ENCODE measurements at places on chromosomes 4 and X. TPM values are rescaled to one million over a fixed set of nuclear protein-coding genes. Genes with fewer than 3 reads are reported as not detected.

The GAGE12H gene
- not detected for total RNA-seq

The ATP2B3 gene
- total RNA-seq = not detected

The NWD2 gene
- total RNA-seq = not detected

The NUDT11 gene
- total RNA-seq = 14.1 TPM

The HADH gene
- 16.1 TPM for total RNA-seq

The NDP gene
- 1.1 TPM for total RNA-seq

The IQCM gene
- total RNA-seq = not detected

The TSC22D3 gene
- total RNA-seq = 189 TPM

The GPRASP1 gene
- total RNA-seq = 1.5 TPM

The MAGEA12 gene
- total RNA-seq = not detected

The SH3D19 gene
- 38.5 TPM for total RNA-seq

The TCEAL8 gene
- total RNA-seq = 146 TPM

The EDA gene
- 0.06 TPM for total RNA-seq

The ETNPPL gene
- not detected for total RNA-seq

The GAGE12J gene
- not detected for total RNA-seq

The TGIF2LX gene
- total RNA-seq = not detected

The F9 gene
- total RNA-seq = not detected

The F8A3 gene
- total RNA-seq = 11.5 TPM

The TLL1 gene
- total RNA-seq = not detected

The PTCHD1 gene
- not detected for total RNA-seq

The CSN1S1 gene
- total RNA-seq = not detected

The SH3TC1 gene
- 5.0 TPM for total RNA-seq

The GPRIN3 gene
- total RNA-seq = 0.06 TPM

The MAGEE2 gene
- total RNA-seq = not detected

The CTAG2 gene
- not detected for total RNA-seq

The DCK gene
- total RNA-seq = 53.4 TPM

The ATXN3L gene
- not detected for total RNA-seq

The MTTP gene
- total RNA-seq = 0.06 TPM

The RNF113A gene
- total RNA-seq = 15.9 TPM

The MSANTD1 gene
- total RNA-seq = 0.06 TPM

The STARD8 gene
- 10.6 TPM for total RNA-seq

The SYNPO2 gene
- total RNA-seq = 69.7 TPM

The FAM50A gene
- 95.9 TPM for total RNA-seq

The SHROOM4 gene
- total RNA-seq = not detected

The NMU gene
- not detected for total RNA-seq

The IL13RA2 gene
- not detected for total RNA-seq

The LNX1 gene
- total RNA-seq = 15.0 TPM

The GSPT2 gene
- total RNA-seq = 9.5 TPM

The IL3RA gene
- total RNA-seq = not detected

The CHST7 gene
- total RNA-seq = 8.8 TPM

The UCHL1 gene
- 222 TPM for total RNA-seq

The FMR1NB gene
- not detected for total RNA-seq

The TEX28 gene
- total RNA-seq = not detected

The STAP1 gene
- total RNA-seq = not detected

The MAGEE1 gene
- total RNA-seq = 2.1 TPM

The ARHGAP10 gene
- total RNA-seq = 28.9 TPM

The GAR1 gene
- total RNA-seq = 10.5 TPM

The PAGE2B gene
- total RNA-seq = not detected

The CT55 gene
- total RNA-seq = not detected

The GABRB1 gene
- total RNA-seq = not detected

The REELD1 gene
- not detected for total RNA-seq

The TLR3 gene
- 5.4 TPM for total RNA-seq

All from LHCN-M2 (cell line).